ENCODE measurements at places on chromosomes 2 and 18.

- no peak for DNase-seq
These were observed 68.1 kb downstream of the RMDN2 start for GRCh38 chr2:37993143-37993542.

GRCh38 chr2:103130857-103131256, 369.0 kb downstream of the TMEM182 start:
- no peak for DNase-seq

DNA sequence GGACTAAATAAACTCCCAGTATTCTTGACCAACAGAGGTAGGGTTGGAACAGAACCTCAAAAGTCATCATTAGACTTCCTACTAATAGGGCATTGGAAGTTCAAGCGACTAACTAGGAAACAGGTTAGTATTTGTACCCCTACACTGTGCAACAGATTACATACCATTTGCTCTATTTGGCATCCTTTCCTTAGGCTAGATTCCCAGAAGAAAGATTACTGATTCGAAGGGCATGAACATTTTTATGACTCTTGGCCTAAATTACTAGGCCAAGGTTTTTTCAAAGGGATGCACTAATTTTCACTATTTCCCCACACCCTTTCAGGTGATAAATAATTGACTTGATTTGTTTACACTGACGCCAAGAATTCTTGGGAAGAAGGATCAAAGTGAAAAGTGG, 104.8 kb upstream of the CYP1B1 start:
- DNase-seq = no peak

DNA sequence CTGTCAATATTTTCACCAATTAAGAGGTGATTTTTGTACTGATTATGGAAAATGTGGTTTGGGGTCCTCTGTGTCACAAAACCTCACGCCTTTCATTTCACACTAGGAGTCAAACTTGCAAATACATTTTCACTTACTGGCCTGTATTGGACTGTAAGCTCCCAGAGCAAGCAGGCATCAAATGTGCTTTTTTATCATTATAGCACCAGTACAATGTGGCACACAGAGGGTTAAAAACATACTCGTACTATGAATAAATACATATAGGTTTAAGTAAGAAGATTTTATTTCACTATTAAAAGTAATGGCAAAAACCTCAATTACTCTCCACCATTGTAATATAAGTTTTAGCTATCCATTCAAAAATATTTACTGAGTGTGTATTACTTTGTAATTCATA, 56.7 kb downstream of the ABCB11 start:
- no peak for DNase-seq

GRCh38 chr2:28342081-28342967, 50.3 kb upstream of the FOSL2 start:
- DNase-seq = no peak

GRCh38 chr18:49169037-49169521, 218.3 kb upstream of the SMAD7 start:
- DNase-seq = no peak

- no peak for DNase-seq
These were observed 163.4 kb downstream of the VWC2L start for GRCh38 chr2:214574084-214574781.

DNA sequence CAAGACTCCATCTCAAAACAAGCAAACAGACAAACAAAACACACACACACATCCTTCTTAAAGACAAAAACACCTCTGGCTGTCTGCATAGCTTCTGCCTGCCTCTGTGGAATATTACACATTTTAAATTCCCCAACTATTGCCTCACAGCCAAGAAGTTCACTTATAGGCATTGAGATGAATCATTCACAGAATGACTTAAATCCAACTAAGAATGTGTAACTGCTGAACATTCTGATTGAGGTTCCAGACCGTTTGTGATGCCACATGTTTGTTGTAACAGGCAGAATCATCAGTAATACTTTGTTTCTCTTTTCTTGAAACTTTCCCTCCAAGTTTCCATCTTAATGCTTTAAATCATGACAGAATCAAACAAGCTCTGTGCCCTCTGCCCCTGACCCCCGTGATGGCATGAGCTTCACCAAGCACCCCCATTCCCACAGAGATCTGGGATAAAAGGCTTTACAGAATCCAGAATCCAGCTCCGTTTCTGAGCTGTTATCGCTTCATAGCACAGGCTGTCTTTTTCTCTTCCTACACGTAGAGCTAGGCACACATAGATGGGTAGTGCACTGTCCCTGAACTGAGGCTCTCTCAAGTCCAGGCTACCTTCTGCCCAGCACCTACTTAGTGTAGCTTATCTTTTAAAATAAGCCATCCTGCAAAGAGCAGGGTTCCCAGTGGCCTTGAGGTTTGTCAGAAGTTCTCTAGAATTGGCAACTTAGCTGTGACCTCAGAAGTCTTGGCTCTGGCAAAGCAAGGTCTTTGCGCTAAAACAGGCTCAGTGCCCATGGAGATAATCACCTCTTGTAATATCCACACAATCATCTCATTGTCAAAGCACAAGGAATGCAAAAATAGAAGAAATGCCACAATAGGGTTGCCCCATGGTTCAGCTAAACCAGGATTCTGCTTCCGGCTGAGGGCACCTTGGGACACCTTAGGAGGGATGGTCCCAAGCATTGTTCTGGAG, 32.9 kb downstream of the EPAS1 start:
- DNase-seq = no peak

- DNase-seq = no peak
These were observed 71.9 kb downstream of the BIN1 start for GRCh38 chr2:127034883-127035611.

DNA sequence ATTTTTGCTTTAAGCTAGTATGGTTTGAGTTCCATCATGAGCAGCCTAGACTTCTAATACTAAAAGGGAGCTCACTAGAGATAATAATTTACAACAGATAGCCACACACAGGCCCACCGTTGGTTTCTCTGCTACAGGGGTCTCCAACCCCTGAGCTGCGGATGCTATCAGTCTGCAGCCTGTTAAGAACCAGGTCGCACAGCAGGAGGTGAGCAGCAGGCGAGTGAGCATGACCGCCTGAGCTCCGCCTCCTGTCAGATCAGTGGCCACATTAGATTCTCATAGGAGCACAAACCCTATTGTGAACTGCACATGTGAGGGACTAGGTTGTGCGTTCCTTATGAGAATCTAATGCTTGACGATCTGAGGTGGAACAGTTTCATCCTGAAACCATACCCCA, 150.6 kb downstream of the HRH4 start:
- no peak for DNase-seq

GRCh38 chr18:62264984-62265383, 60.1 kb upstream of the TNFRSF11A start:
- DNase-seq = no peak

GRCh38 chr2:19552270-19552669, 193.8 kb upstream of the OSR1 start:
- DNase-seq = no peak

DNA sequence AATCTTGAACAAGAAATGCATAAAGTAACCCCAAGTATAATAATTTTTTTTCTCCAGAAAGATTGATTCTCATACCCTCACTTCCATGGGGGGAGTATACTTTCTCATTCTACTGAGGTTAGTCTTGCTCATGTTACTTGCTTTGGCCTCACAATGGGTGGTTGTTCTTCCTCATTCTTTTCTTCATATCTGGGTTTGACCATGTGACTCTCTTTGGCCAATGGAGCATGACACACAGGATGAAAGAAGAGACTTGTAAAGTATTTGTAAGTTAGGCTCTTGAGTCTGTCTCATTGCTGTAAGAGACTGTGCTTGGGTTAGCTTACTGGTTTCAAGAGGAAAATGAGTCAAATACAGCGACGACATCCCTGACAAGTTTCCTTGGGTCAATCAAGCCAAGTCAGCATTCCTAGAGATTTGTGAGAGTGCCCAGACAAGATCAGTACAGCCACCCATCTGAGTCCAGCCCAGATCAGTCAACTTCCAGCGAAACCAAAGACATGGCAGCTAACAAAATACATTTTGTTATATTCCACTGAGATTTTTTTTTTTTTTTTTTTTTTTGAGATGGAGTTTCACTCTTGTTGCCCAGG, 970.2 kb downstream of the BCL11A start:
- DNase-seq = no peak

- no peak for DNase-seq
These were observed 4.7 kb downstream of the CREB1 start for GRCh38 chr2:207534417-207534816.
